ENCODE measurements at places on chromosomes 5 and 9. TPM values are rescaled to one million over a fixed set of nuclear protein-coding genes. Genes with fewer than 3 reads are reported as not detected.

- no peaks in the 10 kb centered on the region for H3K36me3 ChIP-seq
- no peaks in the 10 kb centered on the region for H3K27me3 ChIP-seq
- no peak overlapping the region for H3K27ac ChIP-seq
- H3K4me3 ChIP-seq, result no peak overlapping the region
- no peak for DNase-seq
Observed at GRCh38 chr5:107553117-107553555, 117.6 kb downstream of the EFNA5 start.

DNA sequence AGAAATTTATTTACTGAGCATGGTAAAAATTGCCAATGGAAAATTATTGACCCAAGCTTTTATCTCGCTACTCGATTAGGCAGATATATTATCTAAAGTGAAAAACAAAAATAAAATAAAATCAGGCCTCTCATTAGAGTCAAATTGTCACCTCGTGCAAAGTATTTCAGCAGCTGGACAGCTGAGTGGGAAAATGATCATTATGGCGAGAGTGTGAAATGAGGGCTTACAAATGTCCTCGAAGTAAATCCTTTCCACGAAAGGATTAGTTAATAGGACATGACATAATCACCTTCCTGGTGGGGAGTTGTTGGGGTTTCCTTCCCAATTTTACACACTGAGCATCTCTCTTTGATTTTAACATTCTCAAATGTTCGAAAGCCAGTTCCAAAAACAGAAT is 5.4 kb upstream of the DPYSL3 start:
- no peak overlapping the region for H3K27ac ChIP-seq
- peaks cover under 1% of the 10 kb centered on the region for H3K4me1 ChIP-seq
- no peak for DNase-seq
- peaks cover 7% of the 10 kb centered on the region for H3K27me3 ChIP-seq

DNA sequence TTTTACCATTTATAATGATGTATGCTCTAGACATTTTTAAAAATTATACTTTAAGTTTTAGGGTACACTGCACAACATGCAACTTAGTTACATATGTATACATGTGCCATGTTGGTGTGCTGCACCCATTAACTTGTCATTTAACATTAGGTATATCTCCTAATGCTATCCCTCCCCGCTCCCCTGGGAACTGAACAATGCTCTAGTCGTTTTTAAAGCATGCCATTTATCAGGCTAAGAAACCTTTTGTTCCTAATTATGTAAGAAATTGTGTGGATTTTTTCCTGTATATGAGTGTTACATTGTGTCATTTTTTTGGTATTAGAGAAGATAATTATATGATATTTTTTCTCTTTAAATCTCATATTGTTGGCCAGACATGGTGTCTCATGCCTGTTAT is 72.8 kb upstream of the SGCD start:
- H3K36me3 ChIP-seq, result no peaks in the 10 kb centered on the region
- no peaks in the 10 kb centered on the region for H3K27me3 ChIP-seq
- no peaks in the 10 kb centered on the region for H3K4me1 ChIP-seq
- no peak overlapping the region for H3K27ac ChIP-seq
- no peak overlapping the region for H3K4me3 ChIP-seq

PCA3 gene
- polyA plus RNA-seq, result not detected

CDC14B gene
- 4.5 TPM for polyA plus RNA-seq

GRCh38 chr5:74034733-74035132 is 408.7 kb downstream of the ARHGEF28 start:
- H3K27ac ChIP-seq, result peak overlapping the region; percentile 79
- H3K4me3 ChIP-seq, result peak overlapping the region; percentile 43
- peak; percentile 80 for DNase-seq
- H3K4me1 ChIP-seq, result peaks cover 49% of the 10 kb centered on the region
- H3K27me3 ChIP-seq, result no peaks in the 10 kb centered on the region

ALDH1A1 gene
- polyA plus RNA-seq, result 0.32 TPM

DNA sequence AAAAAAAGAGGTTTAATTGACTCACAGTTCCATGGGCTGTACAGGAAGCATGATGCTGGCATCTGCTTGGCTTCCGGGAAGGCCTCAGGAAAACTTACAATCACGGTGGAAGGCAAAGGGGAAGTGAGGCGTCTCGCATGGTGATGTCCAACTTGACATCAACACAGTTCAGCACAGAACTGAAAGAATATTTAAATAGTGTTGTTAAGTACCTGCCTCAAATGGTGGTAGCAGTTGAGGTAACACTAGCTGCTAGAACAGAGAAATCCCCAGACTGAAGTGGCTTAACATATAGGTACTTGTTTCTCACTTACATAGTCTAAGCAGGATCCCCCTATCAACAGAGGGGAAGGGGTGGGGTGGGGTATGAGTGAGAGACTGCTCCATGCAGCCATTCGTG is 141.6 kb downstream of the DROSHA start:
- no peak overlapping the region for H3K4me3 ChIP-seq
- H3K36me3 ChIP-seq, result no peaks in the 10 kb centered on the region
- no peaks in the 10 kb centered on the region for H3K27me3 ChIP-seq
- H3K4me1 ChIP-seq, result no peaks in the 10 kb centered on the region
- H3K27ac ChIP-seq, result no peak overlapping the region
- DNase-seq, result no peak

NPR3 gene
- polyA plus RNA-seq, result 0.01 TPM

PCDHB14 gene
- 0.13 TPM for polyA plus RNA-seq

DNA sequence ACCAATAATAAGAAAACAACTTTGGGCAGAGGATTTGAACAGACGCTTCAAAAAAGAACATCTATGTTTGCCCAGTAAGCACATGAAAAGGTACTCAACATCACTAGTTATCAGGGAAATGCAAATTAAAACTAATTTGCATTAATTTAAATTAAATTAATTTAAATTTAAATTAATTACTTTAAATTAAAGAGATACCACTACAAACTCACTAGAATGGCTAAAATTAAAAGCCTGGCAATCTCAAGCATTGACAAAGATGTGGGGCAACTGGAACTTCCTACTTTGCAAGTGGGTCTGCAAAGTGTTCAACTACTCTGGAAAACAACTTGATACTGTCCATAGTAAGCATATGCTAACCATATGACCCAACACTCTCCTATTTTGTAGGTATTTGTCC is 32.1 kb upstream of the ELL2 start:
- H3K4me3 ChIP-seq, result no peak overlapping the region
- H3K27ac ChIP-seq, result no peak overlapping the region
- H3K27me3 ChIP-seq, result no peaks in the 10 kb centered on the region
- no peak for DNase-seq
- peaks cover 3% of the 10 kb centered on the region for H3K4me1 ChIP-seq
- H3K36me3 ChIP-seq, result no peaks in the 10 kb centered on the region

ANKRD18B gene
- 16.9 TPM for polyA plus RNA-seq

DNA sequence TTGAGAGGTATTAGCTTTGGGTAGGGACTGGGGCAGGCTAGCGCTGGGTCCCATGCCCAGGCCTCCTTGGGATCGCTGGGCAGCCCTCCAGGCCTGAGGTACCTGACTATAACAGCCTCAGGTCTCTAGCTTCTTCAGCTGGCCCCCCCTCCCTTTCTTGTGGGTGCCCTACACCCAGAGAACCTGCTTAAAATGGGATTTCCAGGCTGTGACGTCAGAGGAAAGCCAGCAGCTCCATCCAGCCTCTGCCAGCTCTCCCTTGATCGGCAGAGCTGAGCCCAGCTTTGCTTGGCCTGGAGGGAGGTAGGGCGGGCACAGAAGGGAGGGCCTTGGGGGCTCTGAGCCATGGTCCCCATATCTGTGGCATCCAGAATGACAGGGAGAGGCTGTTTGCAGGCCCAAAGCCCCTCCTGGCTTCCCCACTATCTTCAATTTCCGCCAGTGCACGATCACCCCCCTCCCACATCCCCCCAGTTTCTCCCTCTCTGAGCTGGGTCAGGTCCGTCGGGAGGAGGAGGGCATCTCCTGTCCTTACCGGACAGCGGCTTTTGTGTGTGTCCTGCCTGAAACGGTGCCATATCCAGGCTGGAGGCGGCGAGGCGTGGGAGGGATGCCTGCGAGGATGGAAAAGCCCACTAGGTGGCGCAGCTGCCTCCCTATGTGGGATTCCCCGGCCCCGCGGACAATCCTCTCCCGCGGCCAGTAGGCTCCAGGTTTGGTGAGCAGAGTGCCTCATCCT is 10.8 kb downstream of the REEP2 start:
- no peak for DNase-seq
- no peaks in the 10 kb centered on the region for H3K36me3 ChIP-seq
- peak overlapping the region; percentile 13 for H3K4me3 ChIP-seq
- H3K27ac ChIP-seq, result no peak overlapping the region

GRCh38 chr9:130493476-130493875 is 48.7 kb downstream of the ASS1 start:
- no peak for DNase-seq
- H3K4me3 ChIP-seq, result no peak overlapping the region
- H3K27ac ChIP-seq, result no peak overlapping the region
- H3K27me3 ChIP-seq, result no peaks in the 10 kb centered on the region
- H3K36me3 ChIP-seq, result no peaks in the 10 kb centered on the region

DNA sequence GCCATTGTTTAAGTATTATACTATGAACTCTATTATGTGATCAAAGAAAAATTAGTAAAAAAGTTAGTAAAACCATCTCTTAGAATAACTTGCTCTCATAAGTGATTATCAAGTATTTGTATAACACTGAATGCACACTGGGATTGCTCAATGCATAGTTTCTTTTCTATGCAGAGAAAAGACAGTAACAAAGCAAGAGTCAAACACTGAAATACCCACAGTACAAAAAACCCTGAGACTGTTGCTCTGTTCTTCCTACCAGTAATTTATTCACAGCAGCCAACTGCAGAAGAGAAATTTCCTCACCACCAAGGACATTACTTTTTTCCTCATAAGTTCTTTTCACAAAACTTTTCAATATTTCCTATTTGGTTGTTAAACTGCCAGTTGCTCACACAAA is 634.4 kb downstream of the DTWD2 start:
- DNase-seq, result no peak
- H3K27me3 ChIP-seq, result no peaks in the 10 kb centered on the region
- no peaks in the 10 kb centered on the region for H3K36me3 ChIP-seq
- H3K4me3 ChIP-seq, result no peak overlapping the region

OTP gene
- polyA plus RNA-seq, result not detected

DNA sequence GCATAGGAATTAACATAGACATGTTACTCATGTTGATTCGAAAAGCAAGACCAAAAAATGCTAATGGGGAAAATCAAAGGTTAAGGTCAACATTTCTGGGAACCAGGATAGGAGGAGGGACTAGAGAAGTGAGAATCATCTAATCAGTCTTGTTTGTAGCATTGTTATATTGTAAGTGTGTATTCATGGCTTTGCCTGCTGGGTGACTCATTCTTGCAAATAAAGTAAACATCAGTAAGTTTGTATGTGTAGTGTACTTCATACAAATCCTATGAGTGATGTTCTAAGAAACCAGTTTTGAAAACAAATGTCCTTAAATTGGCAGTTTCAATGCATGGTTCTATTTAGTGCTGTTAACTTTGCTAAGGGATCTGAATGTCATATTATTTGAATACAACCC is 79.0 kb upstream of the TMEM252 start:
- DNase-seq, result no peak
- no peak overlapping the region for H3K4me3 ChIP-seq
- no peaks in the 10 kb centered on the region for H3K36me3 ChIP-seq
- no peak overlapping the region for H3K27ac ChIP-seq

COL23A1 gene
- 0.05 TPM for polyA plus RNA-seq

DNA sequence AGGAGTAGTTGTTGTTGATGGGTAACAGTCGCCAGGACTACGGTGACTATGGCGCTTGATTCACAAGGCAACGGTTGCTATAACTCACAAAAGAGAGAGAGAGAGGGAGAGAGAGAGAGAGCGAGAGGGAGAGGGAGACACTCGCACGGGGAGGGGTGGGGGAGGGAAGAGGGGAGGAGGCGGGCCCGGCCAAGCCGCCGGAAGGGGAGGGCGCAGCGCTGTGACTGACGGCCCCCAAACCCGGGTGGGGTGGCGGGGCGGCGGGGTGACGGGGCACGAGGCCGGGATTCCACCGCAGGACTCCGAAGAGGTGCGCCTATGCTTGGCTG is at the start of gene RFX3:
RFX3 (minus strand) TSS at position 166 of the 329 bp plus-strand sequence. CDS start 130,413 bp downstream, outside the sequence.
- peak within 1 kb of the TSS; percentile 95 for H3K4me3 ChIP-seq
- H3K27ac ChIP-seq, result peak within 1 kb of the TSS; percentile 100
- peaks cover 14% of the 10 kb centered on the region for H3K4me1 ChIP-seq
- no peaks in the 10 kb centered on the region for H3K27me3 ChIP-seq
- no peaks in the 10 kb centered on the region for H3K36me3 ChIP-seq

DNA sequence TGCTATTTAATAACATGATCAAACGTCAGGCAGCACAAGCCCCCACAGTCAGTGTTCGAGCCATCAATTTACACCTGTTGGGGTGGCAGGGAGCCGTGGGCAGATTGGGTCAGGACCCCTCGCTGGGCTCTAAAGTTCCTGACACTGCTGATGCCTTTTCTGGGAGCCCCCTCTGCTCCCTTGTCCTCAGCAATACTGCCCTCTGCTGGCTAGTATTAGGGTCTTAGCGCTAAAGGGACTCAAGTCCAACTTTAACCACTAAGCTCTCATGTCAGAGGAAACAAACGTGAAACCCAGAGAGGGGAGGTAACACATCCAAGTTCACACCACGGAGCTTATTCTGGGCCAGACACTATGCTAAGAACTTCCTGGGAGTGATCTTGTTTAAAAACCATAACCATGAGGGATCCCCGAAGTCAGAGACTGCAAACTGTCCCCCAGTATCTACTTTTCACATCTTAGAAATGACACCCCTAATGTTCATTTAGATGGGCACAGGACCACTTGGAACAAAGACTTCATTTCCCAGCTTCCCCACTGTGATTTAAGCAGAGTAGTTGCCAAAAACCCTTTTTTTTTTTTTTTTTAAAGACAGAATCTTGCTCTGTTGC is 20.4 kb downstream of the ANKS6 start:
- H3K36me3 ChIP-seq, result peaks cover 15% of the 10 kb centered on the region
- H3K4me1 ChIP-seq, result no peaks in the 10 kb centered on the region
- DNase-seq, result peak; percentile 54
- H3K27ac ChIP-seq, result no peak overlapping the region
- no peaks in the 10 kb centered on the region for H3K27me3 ChIP-seq
